ENCODE measurements at places on chromosomes 13 and 19.

- no peak for DNase-seq
Observed at GRCh38 chr13:35984776-35985453, 146.3 kb downstream of the DCLK1 start.

DNA sequence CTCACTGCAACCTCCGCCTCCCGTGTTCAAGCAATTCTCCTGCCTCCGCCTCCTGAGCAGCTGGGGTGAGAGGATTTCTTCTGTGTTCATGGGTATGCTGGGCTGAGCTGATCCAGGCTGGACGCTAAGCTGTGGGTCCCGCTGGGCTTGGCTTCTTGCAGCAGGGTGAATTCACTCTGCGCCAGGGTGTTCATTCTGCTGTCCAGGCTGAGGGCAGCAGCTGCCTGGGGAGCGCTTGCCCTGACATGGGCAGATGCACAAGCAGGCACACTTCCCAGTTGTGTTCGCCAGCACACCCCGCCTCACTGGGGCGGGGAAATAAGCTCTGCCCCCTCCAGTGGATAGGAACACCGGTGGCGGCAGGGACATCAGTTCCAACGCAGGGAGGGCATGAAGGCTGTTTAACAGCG lies 7.3 kb upstream of the INAFM1 start:
- no peak for DNase-seq

DNA sequence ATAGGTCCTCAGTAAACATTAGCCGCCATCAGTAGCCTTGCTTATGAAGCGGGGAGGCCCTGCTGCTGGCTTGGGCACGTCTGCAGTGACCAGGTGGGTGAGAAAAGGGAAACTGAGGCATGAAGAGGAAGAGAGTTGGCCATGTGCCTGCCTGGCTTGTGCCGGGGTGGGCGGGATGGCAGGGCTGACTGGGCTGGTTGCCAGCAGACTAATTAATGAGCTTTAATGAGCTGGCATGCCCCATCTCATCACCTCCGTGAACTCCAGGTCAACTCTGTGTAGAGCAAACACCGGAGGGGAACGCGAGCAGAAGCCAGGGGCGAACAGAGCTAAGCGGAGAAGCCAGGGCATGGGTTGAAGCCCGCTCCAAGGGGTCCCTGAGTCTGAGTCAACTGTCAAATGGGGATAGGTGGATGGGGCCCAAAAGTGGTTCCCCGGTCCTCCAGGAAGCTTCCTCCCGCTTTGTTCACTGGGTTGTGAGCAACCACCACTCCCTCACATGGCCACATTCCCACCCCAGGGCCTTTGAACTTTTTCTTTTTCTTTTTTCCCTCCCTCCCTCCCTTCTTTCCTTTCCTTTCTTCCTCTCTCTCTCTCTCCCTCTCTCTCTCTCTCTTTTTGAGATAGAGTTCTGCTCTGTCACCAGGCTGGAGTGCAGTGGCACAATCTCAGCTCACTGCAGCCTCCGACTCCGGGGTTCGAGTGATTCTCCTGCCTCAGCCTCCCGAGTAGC lies 8.7 kb downstream of the NR2F6 start:
- DNase-seq, result no peak

DNA sequence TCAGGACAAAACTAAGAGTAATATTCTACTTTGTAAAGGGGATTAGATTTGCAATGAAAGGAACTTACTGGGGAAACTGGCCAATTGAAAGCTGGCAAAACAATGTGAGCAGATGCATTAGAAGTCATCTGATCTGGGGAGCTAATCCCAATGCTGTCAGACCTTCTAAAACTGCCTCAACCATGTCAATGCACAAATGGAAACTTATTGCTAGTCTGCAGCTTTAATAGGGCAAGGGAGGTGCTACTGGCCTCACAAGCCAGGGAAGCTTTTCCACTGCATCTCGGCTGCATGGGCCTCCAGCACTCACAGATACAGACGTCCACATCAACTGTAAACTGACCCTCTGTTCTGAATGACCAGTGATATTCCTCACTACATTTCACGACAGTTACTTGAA lies 154.2 kb downstream of the LHFPL6 start:
- DNase-seq, result no peak

DNA sequence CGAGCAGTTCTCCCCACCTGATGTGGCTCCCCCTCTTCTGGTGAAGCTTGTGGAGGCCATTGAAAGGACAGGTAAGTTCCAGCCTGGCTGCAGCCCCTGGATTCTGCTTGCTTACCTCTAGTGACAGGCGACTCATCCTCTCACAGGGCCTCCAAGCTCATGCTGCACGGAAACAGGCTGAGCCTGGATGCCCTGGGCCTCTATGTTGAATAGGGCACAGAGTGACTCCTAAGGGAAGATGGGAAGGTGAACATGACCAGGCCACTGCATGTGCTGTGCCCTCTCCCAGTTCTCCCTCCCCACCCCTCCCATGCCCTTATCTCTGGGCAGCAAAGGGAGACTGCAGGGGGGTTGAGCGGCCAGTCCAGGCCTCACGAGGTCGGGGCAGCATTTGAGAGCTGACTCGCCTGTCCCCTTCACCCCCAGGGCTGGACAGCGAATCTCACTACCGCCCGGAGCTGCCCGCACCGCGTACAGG lies 7.6 kb downstream of the PIK3R2 start:
- DNase-seq, result no peak

GRCh38 chr13:60433505-60433904 lies 36.5 kb downstream of the TDRD3 start:
- DNase-seq, result no peak

GRCh38 chr19:27753622-27754021 lies 1459.3 kb downstream of the UQCRFS1 start:
- no peak for DNase-seq

- DNase-seq, result no peak
Observed at GRCh38 chr19:19459073-19459472, 53.6 kb downstream of the GATAD2A start.

DNA sequence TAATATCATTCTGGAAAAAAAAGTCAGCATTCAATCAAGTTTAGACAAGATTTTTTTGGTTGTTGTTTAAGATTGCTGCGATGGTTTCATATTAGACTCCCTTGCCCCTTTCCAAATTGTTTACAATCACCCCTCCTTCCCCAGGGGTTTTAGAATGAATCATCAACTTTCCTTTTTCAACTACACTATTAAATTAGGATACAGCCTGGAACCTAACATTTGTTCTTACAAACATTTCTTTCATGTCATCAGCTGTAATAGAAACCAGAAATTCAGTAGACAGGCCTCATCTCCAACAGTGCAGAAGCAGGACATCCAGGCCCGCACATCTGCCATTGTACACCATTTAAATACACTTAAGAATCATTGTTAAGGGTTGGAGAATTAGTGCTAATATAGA lies 44.4 kb upstream of the WDFY2 start:
- DNase-seq, result no peak

DNA sequence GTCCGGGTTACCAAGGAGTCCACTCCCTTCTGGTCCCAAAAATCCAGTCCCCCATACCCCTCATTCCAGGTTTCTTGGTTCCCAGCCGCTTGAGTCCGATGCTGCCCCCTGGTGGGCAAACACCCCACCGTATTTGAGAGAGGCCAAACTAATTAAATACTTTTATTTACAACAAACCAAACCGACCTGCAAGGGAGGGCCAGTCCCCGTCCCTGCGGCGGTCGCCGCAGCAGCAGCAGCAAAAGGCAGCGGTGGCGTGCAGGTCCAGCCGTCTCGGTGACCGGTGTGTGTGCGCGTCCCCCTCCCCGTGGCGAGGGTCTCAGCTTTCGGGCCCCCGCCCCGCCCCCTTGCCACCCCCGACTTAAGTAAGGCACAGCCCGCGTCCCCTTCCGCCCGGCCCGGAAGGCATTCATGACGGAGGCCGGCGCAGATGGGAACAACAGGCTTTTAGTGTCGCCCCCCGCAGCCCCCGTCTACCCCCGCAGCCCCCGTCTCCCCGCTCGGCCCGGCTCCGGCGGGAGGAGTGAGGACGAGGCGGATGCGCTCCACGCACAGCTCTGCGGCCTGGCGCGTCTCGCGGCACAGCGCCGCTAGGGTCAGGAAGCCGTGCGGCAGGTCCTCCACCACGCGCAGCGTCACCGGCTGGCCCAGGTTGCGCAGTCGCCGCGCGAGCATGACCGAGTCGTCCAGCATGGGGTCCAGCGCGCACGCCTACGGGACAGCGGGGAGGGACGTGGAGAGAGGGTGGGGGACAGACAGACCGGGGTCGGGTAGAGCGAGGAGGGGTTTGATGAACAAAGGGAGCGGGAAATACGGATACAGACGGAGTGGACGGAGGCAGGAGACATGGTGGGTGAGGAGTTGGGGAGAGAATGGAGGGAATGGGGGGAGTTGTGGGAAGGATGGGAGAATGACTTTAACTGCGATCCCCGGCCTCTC lies 11.5 kb upstream of the CNFN start:
- DNase-seq, result peak; percentile 49

GRCh38 chr19:46413262-46414031 lies at the start of gene CCDC8:
Gene CCDC8, minus strand, starts transcription at chr19:46413564. Its CDS starts 754 bp downstream, at chr19:46412810.
- DNase-seq, result no peak

GRCh38 chr19:31515931-31516330 lies 166.7 kb upstream of the TSHZ3 start:
- no peak for DNase-seq

DNA sequence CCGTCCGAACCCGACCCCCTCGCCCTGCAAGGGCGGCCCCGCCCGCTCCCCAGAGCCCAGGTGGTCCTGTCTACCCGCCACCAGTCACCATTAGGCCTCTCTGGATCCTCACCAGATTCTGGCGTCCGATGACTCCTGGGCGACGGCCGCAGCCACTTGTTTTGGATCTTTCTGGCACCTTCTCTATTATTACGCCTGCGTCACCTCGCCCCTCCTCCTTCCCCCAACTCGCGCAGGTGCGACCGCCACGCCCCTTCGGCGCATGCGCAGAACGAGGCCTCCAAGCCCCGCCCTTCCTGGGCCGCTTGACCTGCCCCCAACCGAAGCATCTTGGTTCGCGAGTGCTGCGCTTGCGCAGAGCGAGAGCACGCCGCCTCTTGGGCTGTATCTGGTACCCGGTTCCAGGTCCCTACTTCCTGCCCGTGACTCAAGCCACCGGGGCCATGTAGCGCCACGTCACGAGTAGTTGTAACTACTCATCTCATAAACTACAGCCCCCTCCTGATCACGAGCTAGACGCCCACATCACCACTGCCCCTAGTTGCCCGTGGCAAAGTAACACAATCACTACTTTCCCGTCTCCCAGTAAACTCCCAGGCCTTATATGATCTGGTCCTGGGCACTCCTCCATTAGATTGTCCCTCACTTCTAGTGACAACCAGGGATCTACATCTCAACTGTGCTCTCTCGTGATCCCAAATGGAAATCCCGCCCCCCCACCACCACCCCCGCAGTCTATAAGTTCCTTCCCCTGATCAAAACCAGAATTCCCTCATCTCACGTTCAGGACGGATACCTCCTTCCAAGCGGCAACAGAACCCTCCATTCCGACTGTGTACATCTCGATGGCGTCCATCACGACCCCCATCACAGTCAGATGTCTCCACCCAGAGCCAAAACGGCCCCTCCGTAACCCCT lies at the start of gene DEDD2:
DEDD2 (minus strand) TSS at position 158 of the 918 bp plus-strand sequence. CDS start 670 bp downstream, outside the sequence.
- DNase-seq, result peak; percentile 98

GRCh38 chr13:70835371-70835770 lies 727.1 kb upstream of the KLHL1 start:
- no peak for DNase-seq

DNA sequence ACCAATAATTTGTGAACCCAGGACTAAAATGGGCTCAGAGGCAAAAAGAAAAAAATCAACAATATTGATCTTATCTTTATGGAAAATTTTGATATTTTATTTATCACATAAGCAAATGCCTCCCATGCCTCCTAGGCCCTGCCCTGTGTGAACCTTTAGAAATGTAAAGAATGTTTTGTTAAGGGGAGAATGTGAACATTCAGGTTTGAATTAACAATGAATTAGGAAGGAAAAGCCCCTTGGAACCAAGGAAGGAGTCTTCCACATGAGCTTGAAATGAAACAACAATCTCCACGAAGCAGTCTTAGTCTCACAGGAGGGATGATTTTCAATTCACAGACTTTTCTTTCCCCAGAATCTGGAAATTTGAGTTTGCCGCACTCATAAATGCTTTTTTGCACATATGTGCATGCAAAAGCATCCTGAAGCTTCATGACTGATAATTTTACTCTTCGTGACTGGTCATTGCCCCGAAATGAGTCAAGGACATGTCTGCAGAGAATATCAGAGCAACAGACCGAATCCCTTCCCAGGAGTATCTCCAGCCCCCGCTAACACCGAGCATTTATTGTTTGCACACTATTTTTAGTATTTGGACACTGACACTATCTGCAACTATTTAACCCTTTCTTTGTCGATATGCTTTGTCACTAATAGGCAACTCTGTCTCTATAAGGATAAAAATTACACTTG lies 135.2 kb downstream of the DCT start:
- DNase-seq, result no peak

GRCh38 chr19:17107546-17108452 lies 32.2 kb downstream of the MYO9B start:
- DNase-seq, result no peak

DNA sequence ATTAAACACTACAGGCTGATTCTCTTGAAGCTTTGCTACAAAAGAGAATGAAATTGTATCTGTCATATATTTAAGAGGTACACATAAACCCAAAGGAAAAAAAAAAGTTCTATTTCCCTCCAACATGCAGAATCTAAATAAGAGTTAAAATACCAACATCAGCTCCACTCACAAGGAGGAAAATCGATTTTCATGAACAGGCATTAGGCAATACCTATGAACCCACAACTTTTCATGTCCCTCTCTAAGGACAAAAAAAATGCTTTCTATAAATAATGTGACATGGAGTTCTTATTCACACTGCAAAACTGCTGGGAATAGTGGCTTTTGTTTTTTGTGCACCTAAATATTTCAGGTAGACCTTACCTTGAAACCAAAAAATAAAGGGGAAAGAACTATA lies 192.5 kb downstream of the KLF12 start:
- no peak for DNase-seq

- DNase-seq, result no peak
Observed at GRCh38 chr19:10088949-10089554, 2.9 kb downstream of the SHFL start.

GRCh38 chr13:23440821-23441618 lies 7.5 kb upstream of the SACS start:
- no peak for DNase-seq

DNA sequence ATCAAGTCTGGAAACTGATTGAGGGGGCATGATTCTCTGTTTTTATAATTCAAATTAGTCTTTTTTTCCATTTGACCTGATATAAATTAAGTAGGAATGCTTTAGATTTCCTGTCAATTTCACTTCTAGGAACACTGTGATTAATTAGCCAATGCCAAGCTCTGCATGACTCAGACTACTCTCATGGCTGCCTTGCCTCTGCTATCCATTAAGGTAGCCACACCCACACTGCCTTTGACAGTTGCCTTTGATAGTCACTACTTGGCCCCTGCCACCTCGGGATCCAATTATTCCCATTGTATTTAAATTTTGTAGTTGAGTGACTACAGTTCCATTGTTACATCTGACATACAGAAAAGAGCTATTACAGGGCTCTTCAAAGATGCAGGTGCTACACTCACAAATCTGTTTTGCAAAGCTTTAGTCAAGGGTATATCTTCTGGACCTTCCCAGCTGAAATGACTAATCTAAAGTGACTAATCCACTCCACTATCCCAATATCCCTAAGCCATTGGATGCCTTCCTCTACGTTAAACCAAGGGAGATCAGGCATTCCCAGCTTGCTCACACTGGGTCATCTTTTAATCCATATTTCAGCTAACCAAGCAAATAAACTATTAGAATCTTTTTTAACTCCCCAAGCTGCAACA lies 1193.1 kb upstream of the MIR17HG start:
- no peak for DNase-seq

- DNase-seq, result no peak
Observed at GRCh38 chr13:30049692-30050091, 199.3 kb upstream of the UBL3 start.
